ENCODE measurements at places on chromosomes 12 and 14.

- no peak for DNase-seq
Measured at GRCh38 chr12:17062267-17063036, 456.5 kb upstream of the LMO3 start.

GRCh38 chr12:95703986-95704385, 86.6 kb downstream of the NTN4 start:
- DNase-seq = no peak

DNA sequence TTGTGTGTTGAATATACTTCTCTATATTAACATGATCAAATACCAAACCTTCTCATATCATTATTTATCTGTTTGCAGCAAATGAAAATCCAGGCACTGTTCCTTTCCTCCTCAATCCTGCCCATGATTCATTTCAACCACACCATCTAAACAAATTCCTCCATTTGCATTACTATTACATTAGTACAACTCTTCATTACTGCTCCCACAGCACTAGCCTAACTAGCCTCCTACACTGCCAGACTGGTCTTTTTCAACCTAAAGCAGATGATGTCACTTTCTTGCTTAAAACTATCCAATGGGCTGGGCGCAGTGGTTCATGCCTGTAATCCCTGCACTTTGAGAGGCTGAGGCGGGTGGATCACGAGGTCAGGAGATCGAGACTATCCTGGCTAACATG, 117.3 kb upstream of the MYF6 start:
- DNase-seq = no peak

GRCh38 chr12:80598004-80598606, 109.3 kb upstream of the MYF6 start:
- DNase-seq = no peak

DNA sequence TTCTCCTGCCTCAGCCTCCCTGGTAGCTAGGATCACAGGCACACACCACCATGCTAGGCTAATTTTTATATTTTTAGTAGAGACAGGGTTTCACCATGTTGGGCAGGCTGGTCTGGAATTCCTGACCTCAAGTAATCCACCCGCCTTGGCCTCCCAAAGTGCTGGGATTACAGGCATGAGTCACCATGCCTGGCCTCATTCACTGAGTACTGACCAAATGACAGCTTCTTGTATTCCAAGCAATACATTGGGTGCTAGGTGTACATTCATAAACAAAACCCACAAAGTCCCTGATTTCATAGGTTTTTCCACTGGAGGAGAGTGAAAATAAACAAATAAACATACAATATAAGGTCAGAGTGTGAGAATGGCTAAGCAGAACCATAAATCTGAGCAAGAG, 136.3 kb downstream of the HELB start:
- DNase-seq = no peak

GRCh38 chr14:37417833-37418232, 177.2 kb downstream of the FOXA1 start:
- no peak for DNase-seq

- DNase-seq = no peak
Measured at GRCh38 chr12:10718279-10718821, 4.8 kb downstream of the YBX3 start.

DNA sequence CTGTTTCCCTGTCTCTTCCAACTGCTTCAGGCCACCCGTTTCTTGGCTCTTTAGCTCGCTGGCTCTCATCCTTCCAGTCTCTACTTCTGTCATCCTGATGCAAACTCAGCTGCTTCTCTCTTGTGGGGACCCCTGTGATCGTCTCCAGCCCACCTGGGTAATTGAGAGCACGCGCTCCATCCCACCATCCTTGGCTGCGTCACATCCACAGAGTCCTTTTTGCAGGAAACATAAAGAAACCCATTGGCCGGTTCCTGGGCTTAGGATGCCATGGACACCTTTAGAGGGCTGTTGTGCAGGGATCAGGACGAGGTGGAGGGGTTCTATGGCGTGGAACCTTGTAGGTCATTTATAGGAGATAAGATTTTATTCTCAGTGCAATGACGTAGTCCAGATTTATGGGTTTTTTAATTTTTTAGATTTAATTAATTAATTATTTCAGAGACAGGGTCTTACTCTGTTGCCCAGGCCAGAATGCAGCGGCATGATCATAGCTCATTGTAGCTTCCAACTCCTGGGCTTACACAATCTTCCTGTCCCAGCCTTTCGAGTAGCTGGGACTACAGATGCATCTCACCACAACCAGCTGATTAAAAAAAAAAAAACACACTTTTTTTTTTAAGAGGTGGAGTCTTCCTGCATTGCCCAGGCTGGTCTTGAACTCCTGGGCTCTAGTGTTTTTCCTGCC, 82.6 kb downstream of the CCDC92 start:
- DNase-seq = no peak

All from stimulated activated CD8-positive, alpha-beta memory T cell treated with anti-CD3 and anti-CD28 coated beads, Interleukin-15, amount 100 ng/mL, for 24 hours (primary cell).